Activated CD8-positive, alpha-beta memory T cell treated with anti-CD3 and anti-CD28 coated beads, Interleukin-2, amount 50 U/mL, for 4 hours (primary cell): ENCODE measurements at places on chromosomes 6 and 20.
A peak's percentile ranks its signal among the peaks of the same experiment; 100 is the strongest.

DNA sequence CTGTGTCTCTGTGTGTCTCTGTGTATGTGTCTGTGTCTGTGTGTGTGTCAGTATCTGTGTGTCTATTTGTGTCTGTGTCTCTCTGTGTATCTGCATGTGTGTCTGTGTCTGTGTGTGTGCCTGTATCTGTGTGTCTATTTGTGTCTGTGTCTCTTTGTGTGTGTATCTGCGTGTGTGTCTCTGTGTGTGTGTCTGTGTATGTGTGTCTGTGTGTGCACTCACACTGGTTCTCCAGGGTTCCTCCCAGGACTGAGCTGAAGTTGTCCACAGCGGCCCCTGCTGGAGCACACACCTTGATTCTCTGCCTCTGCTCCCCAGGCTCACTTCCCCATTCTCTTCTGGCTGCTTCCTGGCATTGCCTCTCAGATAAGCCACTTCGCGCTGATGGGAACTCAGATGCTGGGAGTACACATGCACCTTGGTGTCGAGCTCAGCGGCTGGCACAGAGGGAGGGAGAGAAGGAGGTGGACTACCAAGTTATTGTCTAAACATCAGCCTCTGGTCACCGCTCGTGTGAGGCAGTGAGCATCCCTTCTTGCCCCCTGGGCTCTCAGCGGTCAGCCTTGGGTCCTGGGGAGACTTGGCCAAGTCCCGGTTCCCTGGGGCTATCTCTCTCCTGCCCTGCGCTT, 104.9 kb upstream of the NXT1 start:
- no peak for DNase-seq

DNA sequence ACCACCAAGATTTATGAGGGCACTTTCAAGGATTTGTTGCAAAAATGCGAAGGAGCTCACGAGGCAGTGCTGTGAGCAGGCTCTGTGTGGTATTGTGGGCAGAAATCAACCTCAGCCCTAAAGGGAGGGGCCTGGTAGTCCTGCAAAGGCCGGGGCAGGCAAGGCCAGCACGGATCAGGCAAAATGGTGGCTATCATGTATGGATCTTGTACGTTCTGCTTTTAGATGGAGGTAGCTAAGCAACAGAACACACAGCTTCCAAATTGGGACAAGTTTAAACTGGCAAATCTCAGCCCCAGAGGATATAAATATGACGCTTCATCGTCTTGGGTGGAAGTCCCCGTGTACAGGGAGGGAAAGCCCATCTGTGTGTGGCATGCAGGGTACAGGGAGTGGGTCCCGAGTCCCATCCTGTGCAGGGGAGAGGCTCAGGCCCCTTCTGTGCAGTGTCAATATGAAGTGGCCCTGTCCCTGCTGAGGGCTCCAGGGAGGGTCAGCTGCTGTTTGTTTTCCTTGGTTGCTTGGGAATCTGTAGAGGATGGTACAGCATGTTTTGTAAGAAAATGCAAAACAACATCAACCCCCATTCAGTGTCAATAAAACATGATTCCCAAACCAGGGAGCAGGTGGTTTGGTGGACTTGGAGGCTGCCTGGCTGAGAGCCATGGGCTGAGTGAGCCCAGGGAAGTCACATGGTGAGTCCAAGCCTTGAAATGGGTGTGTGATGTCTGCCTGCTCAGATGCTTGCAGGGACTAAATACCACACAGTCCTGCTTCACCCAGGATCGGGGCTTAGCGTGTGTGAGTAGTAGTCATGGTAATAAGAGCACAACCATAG, 113.0 kb downstream of the SYCP2 start:
- no peak for DNase-seq

DNA sequence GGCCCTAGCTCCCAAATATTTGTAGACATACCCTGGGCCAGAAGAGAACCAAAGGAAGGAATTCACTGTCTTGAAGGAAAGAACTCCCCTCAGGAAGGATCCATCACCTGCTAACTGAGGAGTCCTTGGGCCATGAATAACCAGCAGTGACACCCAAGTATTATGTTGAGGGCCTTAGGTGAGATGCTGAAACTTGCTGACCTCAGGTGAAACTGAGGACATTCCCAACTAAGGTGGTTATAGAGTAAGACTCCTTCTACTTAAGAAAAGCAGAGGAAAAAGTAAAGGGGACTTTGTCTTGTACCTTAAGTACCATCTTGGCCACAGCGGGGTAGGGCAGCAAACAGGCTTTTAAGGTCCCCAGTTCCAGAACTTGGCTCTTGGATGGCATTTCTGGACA, 491.7 kb downstream of the C6orf118 start:
- no peak for DNase-seq

- no peak for DNase-seq
Observed at GRCh38 chr20:44642203-44643153, 9.0 kb downstream of the ADA start.

DNA sequence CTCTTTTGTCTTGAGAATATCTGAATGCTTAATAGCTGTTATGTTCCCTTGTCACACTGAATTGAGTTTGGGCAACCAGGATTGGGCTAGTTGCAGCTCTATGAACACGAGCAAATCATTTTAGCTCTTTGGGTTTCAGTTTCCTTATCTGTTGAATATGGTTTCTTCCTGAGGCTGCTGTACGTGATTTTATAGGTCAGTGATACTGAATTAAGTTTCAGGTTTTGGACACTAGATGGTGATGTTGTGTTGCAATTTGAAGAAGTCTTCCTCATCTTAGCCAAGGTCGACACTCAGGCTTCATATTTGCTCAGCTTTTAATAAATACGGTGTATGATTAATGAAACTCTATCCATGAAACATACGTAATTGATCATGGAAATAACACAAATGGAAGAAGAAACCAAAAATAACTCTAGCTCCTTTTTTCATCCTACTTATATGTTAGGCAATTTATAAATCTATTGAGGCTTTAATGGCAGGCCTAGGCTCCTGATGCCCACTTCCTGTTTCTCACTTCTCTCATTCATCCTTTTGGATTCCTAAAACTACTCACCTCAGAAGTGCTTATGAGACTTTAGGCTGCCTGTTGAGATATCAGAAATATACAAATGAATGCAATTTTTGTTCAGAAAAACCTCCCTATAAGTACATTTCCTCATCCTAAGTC, 354.1 kb upstream of the MAP3K7 start:
- DNase-seq: no peak

GRCh38 chr6:134394905-134395304, 77.0 kb upstream of the SGK1 start:
- no peak for DNase-seq

DNA sequence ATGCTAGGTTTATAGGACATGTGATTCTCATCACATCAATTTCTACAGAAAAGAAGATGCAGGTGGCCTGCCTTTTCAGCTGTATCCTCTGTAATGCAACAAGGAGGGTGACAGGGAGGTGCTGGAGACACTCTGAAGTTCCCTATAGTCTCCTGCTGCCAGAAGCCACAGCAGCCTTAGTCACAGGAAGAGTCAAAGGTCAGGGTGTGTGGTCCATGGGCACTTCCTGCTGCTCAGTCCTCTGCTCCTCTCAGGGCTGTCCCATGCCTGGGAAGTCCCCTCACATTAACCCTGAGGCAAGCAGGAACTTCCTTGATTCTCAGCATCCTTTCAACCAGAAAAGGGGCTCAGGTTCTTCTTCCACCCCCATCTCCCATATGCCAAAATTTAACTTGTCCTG, 144.8 kb upstream of the FOXA2 start:
- DNase-seq: no peak

GRCh38 chr20:5660346-5660745, 89.9 kb upstream of the SHLD1 start:
- DNase-seq: no peak

DNA sequence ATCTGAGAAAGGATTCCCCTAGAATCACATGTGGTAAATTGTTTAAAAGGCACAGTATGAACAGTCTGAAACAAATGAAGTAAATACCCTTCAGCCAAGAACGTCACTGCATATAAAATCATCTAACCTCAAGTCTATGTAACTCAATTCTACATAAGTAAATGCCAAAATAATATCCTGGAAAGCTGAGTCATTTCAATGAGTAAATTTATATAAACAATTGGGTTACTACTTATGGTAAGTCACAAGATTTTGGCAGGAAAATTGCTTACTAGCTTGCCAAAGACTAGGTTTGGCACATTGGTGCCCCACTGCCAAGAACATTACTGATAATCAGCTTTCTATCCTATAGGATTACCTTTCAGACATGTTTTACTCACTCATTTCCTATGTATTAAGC, 8.4 kb downstream of the GMDS start:
- no peak for DNase-seq

DNA sequence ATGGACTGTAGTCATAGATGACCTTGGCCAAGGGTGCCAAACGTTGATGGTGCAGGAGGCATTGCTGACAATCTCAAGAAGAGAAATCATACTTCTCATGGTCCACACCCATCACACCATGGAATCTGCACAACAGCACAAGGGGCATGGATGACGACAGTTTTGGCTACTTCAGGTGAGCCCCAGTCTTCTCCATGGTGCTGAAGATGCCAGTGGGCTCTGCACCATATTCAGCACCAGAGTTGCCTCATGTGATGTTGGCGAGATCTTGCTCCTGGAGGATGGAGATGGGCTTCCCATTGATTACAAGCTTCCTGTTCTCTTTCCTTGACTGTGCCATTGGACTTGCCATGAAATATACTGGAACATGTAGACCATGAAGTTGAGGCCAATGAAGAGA, 188.9 kb downstream of the NRN1 start:
- DNase-seq: no peak

DNA sequence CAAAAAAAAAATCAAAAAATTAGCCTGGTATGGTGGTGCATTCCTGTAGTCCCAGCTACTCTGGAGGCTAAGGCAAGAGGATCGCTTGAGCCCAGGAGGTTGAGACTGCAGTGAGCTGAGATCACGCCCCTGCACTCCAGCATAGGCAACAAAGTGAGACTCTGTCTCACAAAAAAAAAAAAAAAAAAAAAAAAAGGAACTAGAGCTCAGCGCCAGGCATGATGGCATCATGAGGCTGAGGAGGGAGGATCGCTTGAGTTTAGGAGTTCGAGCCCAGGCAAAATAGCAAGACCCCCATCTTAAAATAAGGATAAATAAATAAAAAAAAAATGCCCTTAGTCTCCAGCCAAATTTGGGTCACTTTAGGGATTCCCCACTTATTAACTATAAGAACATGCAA, 40.4 kb upstream of the PIM1 start:
- DNase-seq: no peak

DNA sequence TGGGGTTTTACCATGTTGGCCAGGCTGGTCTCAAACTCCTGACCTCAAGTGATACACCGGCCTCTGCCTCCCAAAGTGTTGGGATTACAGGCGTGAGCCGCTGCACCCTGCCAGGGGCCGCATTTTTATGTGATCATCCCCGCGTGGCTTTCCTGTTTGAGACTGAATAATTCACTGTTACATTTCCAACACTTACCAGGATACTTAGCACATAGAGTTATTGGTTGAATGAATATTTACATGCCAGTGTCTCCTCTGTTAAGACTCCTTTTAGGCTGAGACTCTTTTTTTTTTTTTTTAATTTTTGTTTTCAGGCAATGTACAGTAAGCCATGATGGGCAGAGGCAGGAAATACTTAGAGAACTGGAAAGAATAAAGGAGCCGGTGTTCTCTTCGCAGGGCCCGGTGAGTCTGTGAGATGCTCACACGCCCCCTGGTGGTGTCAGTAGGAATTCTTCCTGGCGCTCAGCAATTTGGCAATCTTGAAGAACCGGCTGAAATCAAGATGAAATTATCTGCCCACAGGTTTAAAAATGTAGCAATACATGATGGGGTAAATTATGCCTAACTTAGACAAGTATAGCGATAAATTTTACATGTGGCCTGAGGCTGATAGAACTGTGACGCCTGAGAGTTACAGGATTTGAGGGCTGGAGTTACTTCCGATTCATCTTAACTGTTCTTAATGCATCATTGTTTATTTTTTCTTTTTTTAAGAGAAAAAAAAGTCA, 7.6 kb upstream of the RNF114 start:
- peak; percentile 81 for DNase-seq

GRCh38 chr6:69866351-69866769, at the start of gene COL19A1:
Gene COL19A1 (plus strand): TSS chr6:69866556. CDS start chr6:69879568, 13,012 bp downstream.
- peak; percentile 31 for DNase-seq

- no peak for DNase-seq
Observed at GRCh38 chr6:42751055-42751454, 5.2 kb upstream of the TBCC start.

GRCh38 chr20:2416541-2417212, 36.0 kb downstream of the TGM6 start:
- no peak for DNase-seq

- no peak for DNase-seq
Observed at GRCh38 chr20:62197311-62197710, 14.5 kb downstream of the MTG2 start.

- DNase-seq: no peak
Observed at GRCh38 chr6:131910956-131911355, 40.2 kb downstream of the CCN2 start.

DNA sequence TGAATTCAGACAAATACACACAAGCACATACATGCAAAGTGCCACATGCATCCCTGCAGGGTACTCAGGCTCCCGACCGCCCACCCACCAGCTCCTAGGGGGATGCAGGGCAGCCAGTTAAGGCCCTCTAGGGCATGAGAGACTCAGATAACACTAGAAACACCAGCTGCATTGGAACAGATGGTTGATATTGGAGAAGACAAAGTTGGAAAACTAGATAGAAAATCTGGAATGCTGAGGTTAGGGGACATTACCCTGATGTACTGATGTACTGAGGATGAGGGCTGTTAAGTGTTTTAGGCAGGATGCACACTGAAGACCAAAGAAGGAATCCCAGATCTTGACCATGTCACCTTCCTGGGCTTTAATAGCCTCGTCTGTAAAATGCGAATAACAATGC, 134.6 kb upstream of the ECI2 start:
- DNase-seq: no peak

GRCh38 chr20:16063881-16064280, 509.4 kb downstream of the KIF16B start:
- no peak for DNase-seq

- DNase-seq: no peak
Observed at GRCh38 chr6:30752157-30752927, 8.0 kb upstream of the IER3 start.

DNA sequence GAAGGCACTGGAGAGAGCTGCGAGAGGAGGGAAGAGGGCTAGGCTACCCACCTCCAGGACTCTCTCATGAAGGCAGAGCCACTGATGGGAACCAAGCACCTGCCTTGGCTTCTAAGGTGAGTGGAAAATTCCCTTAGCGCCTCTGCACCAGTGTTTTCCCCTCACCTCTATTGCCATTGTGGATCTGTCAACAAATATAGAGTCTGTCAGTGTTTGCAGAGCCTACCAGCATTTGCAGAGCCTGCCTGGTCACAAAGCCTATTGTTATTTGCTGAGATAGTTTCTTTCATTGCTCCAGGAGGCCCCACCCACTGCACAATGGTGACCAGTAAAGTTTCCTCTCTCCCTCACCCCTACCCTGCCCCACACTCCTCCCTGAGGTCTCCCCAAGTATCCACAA, 141.9 kb downstream of the MRPL14 start:
- DNase-seq: no peak
